ENCODE measurements at places on chromosomes 7 and 10.

DNA sequence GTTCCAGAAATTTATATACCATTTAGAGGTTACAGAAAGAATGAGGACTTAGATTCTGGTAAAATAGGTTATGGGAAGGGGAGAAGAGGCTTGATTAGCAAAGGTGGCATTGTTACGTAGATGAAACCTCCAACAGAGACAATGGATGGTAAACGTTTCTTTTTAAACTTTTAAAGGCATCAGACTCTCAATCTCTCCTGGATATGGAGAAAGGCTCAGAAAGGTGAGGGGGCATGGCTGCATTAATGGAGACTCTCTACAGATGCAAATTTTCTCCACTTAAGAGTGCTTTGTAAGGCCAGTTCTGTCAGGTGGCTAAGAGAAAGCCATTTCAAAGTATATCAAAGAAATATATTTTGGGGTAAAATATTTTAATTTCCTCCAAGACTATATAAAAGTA, 240.9 kb upstream of the PTER start:
- DNase-seq: no peak

- no peak for DNase-seq
These were observed 23.9 kb upstream of the CALN1 start for GRCh38 chr7:72435925-72436480.

DNA sequence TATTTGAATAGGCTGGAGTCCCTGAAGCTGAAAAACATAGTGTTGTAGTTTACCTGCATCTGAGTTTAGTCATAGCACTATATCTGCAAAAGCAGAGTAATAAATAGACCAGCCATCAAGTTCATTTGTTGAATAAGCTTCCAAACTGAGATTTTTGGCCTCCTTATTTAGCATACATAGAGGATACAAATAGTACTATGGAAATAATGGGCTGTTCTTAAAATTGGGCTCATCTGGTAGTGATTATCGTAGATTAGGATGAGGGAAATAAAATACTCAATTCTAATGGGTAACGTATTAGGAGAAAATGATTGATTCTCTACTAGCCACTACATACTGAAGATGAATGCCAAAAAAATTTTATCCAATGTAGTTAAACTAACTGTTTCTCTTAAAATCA, 41.4 kb upstream of the TMEM196 start:
- DNase-seq: no peak

- DNase-seq: no peak
These were observed 8.8 kb downstream of the PTCD1 start for GRCh38 chr7:99429756-99430155.

- no peak for DNase-seq
These were observed 1.6 kb upstream of the IDI1 start for GRCh38 chr10:1050554-1050953.

GRCh38 chr10:8352171-8353075, 297.9 kb downstream of the GATA3 start:
- no peak for DNase-seq

- DNase-seq: no peak
These were observed 73.1 kb upstream of the SAMD8 start for GRCh38 chr10:75038335-75038734.

GRCh38 chr7:45647967-45648670, 74.0 kb downstream of the ADCY1 start:
- no peak for DNase-seq

DNA sequence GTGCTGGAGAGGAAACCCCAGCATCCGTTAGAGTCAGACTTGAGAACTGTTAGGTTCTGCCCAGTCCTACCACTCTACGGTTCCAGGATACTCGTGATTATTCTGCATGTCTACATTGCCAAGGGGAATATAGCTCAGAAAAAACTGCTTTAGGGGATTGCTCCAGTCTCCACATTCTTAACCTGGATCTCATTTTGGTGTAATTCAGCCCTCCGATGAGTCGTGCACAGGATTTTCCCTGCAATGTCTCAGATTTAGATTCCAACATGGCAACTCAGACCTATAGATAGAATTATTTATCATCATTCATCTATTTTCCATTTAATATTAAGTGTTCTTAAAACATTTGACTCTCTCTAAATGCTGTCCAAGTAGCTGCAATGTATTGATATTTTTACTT, 121.1 kb upstream of the ZEB1 start:
- no peak for DNase-seq

DNA sequence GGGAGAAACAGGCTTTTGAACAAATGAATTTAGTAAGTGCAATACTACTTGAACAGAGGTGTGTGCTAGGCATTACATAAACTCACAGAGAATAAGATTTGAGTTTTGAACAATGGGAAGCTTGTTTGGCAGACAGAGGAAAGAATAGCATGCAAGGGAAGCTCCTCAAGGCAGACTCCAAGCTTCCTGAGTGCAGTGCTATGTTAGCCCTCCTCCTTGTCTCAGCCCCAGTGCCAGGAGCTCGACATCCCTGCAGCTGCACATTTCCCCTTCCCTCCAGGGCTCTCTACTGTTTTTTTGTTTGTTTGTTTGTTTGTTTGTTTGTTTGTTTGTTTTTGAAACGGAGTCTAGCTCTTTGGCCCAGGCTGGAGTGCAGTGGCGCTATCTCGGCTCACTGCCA, 237.5 kb downstream of the IPMK start:
- DNase-seq: no peak

DNA sequence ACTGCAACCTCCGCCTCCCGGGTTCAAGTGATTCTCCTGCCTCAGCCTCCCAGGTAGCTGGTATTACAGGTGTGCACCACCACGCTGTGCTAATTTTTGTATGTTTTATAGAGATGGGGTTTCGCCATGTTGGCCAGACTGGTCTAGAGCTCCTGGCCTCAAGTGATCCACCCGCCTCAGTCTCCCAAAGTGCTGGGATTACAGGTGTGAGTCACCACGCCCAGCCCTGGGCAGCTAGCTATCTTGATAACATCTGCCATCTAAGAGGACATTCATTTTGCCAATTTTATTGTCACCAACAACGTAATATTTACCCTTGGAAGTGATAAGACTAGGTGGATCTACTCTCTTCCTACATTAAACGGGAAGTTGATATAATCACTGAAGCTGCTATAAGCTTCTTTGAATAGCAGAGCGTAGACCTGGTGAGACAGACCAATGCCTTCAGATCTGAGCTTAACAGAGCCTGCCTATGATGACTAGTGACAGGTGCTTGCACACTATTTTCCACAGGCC, 39.7 kb upstream of the SLC35B4 start:
- no peak for DNase-seq

DNA sequence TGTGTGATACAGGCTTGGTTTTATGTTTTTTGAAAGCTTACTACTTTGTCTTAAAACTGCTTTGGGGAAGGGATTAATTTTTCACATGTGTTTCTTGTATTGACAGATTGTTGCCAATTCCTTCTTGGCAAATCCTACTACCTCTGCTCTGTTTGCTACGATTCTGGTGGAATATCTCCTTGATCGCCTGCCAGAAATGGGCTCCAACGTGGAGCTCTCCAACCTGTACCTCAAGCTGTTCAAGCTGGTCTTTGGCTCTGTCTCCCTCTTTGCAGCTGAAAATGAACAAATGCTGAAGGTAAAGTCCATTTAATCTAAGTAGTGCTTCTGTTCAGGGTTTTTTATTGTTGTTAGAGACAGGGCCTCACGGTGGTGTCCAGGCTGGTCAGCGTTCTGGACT, 33.6 kb downstream of the TRRAP start:
- no peak for DNase-seq

DNA sequence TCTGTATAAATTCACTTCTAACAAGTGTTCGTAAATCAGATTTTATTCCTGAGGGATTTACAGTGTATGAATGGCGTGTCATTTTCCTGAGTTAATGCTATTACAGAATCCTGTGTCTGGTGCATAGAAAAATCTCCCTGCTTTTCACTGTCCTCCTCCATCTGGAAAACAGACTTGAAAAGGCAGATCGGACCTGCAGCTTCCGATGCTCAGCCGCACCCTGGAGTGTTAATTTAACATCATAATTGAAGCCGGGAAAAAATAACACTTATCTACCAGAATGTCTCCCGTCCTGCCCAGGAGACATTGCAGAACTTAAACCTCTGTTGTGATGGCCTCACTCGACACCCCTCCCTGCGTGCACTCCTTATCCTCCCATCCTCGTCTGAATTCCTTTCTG, 442.1 kb upstream of the FOXK1 start:
- DNase-seq: no peak

GRCh38 chr10:31635415-31636065, 293.1 kb downstream of the ARHGAP12 start:
- no peak for DNase-seq

DNA sequence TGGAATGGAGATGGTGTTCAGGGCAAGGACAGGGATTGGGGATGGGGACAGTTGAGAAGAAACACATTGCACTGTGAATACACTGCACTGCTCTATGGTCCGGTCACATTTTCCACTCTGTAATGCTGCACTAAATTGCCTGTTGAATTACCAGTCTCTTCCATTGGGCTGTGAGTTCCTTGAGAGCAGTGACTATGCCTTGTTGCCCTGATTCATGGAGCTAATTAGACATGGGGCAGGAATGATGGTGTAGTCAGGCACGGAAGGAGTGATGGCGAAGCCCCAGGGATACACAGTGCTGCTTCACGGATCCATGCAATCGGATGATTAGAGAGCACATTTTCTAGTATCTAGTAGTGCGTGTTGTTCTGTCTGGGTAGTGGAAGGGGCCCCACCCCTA, 25.4 kb upstream of the GPAM start:
- DNase-seq: peak; percentile 37

DNA sequence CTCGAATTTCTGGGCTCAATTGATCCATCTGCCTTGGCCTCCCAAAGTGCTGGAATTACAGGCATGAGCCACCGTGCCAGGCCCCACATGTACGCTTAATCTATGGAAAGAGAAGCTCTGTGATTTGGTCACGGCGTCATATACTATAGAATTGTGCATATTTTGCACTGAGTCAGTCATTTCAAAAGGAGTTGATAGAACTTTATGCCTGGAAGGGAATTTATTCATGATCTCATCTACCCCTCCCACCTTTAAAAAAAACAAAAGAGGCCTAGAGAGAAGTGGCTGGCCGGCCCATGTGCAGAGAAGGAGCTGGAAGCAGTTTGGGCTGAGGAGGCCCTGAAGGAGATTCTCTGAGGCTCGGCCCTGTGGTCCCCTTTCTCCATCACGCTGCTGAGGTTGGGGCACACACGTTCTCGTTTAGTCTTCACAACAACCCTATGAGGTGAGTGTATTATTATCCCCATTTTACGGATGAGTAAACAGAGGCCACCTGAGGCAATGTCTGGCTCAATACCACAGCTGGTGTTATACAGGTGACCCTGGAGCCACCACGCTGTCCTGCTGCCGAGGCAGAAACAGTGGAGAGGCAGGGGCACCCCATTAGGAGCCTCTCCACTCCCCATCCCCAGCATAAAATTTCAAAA, 47.2 kb upstream of the ZRANB1 start:
- no peak for DNase-seq

GRCh38 chr7:104825099-104825498, 188.9 kb upstream of the KMT2E start:
- no peak for DNase-seq

GRCh38 chr10:974038-974784, 14.0 kb upstream of the GTPBP4 start:
- DNase-seq: no peak

- no peak for DNase-seq
These were observed 3.2 kb downstream of the PARP12 start for GRCh38 chr7:140059273-140060242.

DNA sequence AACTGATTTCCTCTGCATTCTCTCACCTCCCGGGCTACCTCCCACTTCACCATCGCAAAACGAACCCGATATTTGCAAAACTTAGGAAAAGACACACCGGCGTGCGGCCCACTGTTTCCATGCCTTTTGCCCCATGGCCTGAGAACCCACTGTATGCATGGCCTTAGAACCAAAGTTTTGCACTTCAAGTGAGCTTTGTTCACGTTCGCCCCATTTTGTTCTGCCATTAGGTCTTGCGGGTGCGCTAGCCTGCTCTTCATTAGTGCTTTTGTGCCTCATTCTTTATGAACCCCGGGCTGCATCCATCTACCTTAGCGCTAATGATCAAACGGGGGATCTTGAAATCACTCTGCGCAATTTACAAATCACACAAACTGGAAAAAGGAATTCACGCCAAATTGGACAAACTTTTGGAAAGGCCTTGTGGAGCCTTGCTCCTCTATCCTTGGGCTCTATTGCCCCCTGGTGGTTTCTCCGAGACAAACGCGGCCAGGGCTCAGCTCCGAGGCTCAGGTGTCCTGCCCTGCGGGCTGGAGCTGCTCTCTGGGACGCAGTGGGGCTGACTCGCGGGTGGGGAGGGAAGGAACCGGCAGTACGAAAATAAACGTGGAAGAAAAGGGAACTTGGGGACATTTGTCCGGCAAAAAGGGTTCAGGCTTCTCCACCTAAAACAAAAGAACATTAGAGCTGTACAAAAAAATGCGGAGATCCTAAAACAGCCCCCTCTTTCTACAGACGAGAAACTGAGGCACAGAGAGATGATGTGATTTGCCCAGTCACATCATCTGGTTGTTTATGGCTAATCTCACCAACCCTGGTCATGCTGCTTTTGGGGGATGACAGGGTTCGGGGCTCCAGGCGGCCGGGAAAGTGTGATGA, 300.4 kb upstream of the NFE2L3 start:
- peak; percentile 71 for DNase-seq

DNA sequence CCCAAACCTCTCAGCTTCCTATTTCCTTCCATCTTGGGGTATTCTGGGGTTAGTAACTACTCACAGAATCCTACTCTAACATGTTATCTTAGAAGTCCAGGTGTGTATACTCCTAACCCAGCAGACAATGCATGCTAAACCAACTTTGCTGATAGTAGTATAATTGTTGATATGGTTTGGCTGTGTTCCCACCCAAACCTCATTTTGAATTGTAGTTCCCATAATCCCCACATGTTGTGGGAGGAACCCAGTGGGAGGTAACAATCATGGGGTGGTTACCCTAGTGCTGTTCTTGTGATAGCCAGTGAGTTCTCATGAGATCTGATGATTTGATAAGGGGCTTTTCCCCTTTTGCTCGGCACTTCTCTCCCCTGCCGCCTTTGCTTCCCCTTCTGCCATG, 135.1 kb downstream of the CHRM2 start:
- DNase-seq: no peak

- no peak for DNase-seq
These were observed 560.8 kb downstream of the POM121L12 start for GRCh38 chr7:53596230-53596629.

- DNase-seq: no peak
These were observed 230.6 kb upstream of the FZD8 start for GRCh38 chr10:35872671-35873070.

DNA sequence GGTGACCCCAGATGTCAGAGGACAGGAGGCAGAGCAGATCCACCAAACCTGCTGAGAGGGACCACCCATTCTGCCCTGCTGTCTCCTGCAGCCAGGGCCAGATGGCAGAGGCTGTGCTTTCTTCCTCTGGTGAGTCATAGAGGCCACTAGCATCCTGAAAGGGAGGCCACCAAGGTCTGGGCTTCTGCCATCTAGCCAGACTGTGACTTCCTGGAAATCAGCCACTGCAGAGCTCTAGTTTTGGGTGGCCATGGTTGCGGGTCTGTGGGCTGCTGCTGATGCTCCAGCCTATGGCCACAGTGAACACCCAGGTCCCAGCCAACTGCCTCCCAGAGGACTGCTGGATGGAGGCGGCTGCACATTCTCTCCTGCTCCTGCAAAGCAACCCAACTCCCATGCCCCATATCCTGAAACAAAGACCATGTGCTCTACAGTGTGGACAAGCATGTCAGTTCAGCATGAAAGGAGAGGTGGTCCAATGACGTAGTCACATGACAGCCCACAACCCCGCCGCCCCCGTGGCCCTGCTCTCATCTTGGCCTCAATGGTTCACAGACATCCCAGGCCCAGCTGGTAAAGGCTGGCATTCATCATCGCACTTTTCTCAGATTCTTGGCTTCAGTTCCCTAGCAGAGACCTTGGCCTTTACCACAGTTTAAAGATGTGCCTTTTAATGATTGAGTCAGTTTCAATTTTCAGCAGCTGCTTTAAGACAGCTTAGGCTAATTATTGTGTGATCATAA, 73.9 kb upstream of the CXCL12 start:
- DNase-seq: no peak

Measured in GOT3 (cell line).